ENCODE measurements at places on chromosomes 12 and 14. TPM values are rescaled to one million over a fixed set of nuclear protein-coding genes. Genes with fewer than 3 reads are reported as not detected.
A peak's percentile ranks its signal among the peaks of the same experiment; 100 is the strongest.

DNA sequence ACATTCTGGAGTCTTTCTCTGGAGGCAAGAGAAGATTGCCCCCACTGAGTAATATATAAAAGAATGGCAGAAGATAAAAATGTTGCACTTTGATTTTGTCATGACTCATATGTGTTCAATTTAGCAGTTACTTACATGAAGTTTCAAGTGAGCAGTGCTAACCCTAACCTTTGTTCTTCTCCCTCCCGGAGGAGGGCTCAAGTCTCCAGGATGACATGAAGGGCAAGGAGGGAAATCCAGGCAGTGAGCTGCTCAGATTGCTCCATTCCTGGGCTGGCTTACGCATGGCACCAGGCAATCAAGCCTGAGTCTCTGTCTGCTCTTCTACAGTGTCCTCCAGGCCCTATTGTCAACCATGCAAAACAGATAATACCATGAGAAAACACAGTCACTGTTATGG is 322.3 kb downstream of the DUSP6 start:
- no peak for DNase-seq

- no peak for DNase-seq
Observed at GRCh38 chr14:100289916-100290606, 16.2 kb downstream of the SLC25A29 start.

DNA sequence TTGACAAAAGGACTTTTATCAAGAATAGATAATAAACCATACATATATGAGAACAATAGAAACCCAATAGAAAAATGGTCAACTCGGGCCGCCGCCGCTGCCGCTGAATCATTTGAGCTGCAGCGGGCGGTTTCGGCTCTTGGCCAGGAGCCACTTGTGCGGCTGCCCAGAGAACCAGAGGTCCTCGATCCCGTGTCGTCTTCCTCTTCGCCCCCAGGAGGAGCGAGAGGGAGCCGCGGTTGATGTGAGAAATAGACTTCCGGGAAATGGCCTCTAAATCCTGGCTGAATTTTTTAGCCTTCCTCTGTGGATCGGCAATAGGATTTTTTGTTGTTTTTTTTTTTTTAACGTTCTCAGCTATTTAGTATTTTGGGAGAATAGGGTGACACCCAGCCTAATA is 44.8 kb downstream of the CPSF6 start:
- DNase-seq, result peak; percentile 80

APOLD1 gene
- total RNA-seq, result 22.6 TPM

NTF3 gene
- 0.44 TPM for total RNA-seq

HOXC6 gene
- total RNA-seq, result 23.6 TPM

KRT83 gene
- not detected for total RNA-seq

CELA1 gene
- not detected for total RNA-seq

All from psoas muscle (tissue), 8 donors.